ENCODE measurements at places on chromosomes 5 and 9.

DNA sequence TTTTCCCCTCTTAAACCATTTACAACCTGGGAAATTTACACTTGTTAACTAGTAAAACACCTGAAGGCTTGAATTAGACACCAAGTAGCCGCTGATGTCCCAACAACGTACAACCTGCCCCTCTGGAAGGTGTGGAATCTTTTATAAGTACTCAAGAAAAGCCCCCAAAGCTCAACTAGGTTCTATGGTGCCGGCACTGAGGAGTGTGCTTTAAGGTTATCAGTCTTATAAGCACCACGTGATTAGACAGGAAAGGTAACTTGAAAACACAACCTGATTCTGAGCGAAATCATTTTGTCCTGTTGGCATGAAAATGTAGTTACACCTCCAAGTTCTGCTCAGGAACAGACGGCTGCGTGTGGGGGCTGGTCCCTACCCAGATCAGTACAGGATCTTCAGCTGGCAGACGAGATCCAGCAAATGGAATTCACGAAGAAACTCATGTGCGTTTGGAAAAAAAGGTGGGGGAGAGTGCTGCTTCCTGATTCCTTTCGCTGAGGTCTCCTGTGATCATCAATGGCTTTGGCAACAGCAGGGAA is 195.5 kb downstream of the MEF2C start:
- DNase-seq: no peak

GRCh38 chr9:97632248-97632984 is 752 bp downstream of the TSTD2 start:
- DNase-seq: no peak

- peak; percentile 15 for DNase-seq
Observed at GRCh38 chr5:4700069-4700468, 440.1 kb upstream of the ADAMTS16 start.

DNA sequence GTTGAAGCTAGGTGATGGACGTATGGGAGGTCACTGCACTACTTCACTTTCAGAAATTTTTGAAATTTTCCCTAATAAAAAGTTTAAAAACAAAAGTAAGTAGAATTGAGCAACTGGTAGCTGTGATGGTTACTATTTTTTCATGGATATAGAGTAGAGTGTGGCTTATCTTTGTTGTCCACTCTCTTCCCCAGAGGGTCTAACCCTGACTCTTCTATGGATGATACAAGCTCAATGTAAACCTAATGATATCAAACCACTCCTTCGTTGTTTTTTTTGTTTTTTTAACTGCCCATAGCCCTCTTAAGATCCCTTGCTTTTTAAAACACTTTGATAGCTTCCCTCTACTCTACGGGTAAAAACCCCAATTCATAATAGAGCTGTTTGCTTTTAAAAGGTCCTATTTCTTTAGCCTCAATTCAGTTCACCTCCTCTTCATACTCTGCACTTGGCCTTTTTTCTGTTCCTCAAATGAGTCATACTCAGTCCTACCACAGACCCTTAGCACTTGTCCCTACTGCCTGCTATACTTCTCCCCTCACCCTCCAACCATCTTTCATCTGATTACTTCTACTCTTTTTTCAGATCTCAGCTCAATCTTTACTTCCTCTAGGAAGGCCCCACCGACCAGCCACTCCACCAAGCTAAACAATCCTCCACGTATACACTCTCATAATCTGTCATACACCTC is 2.6 kb downstream of the HDAC3 start:
- no peak for DNase-seq

DNA sequence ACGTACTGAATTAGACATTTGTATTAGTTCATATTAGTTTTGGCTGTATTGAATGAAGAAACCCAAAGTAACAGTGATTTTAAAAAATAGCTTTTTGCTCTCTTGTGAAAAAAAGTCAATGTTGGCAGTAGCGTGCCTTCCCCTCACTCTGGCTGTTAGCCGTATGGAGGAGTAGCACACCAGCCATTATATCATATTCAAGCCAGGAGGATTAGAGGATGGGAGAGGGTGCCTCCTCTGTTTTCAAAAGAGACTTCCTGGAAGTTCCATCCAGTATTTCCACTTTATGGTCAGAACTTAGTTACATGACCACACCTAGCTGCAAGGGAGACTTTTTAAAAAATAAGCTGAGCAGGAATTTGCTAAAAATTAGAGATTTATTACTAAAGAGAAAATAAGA is 41.2 kb downstream of the GPR21 start:
- DNase-seq: no peak

- no peak for DNase-seq
Observed at GRCh38 chr5:58268268-58268667, 191.6 kb downstream of the PLK2 start.

All from T47D (cell line).